Stimulated activated CD4-positive, alpha-beta T cell treated with anti-CD3 and anti-CD28 coated beads, Interleukin-4, amount 100 ng/mL, for 4 hours (primary cell): ENCODE measurements at places on chromosomes 1 and 21.

GRCh38 chr1:117659550-117660270 lies 53.9 kb downstream of the TENT5C start:
- no peak for DNase-seq

DNA sequence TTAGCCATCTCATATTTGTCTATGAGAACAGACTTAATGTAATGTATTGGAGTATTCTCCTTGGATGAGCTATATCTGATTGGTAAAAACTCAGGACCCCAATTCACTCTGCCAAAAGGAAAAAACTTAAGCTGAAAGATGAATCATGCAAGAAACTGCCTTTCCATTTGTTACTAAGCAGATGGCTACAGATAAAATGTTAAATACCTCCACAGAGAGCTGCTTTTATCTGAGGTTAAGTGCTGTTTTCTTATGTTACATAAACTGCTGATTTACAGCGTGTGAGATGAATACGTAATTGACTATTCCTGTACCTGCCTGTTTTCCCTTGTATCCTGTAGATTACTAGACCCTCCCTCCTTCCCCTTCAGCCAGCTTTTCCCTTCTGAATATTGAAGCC lies 49.3 kb downstream of the CLCA4 start:
- no peak for DNase-seq

DNA sequence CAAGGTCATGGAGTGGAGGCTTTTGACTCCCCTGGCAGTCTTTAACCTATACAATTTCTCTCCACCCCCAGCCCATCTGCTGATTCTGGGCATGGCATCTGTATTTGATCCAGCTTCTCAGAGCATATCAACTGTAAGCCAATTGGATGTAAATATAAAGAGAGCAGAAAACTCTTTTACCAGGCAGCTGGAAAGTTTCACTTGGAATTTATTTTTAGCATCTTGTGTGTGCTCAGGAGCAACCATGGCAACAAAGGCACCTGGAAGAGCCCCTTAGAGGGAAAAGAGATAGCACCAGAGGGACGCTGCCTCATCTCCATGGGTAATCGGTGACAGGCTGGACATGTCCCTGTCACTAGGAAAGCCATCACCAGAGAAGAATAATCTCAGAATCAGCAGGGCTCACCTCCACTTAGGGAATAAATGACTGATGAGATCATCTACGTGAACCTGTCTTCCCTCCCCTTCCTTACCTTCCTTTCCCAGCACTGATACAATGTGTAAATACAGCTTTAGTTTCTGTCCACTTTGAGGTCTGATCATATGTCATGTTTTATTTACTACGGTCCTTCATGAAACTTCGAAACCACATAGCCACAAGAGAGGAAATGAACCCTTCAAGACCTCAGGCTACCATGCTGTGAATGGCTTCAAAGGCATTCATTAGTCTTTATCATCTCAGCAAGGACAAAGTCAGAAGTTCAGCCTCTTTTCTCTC lies 25.3 kb upstream of the SIPA1L2 start:
- no peak for DNase-seq

- DNase-seq = no peak
These were observed 542.7 kb upstream of the ADGRL4 start for GRCh38 chr1:79549201-79549600.

GRCh38 chr1:184409011-184409410 lies 22.2 kb downstream of the C1orf21 start:
- DNase-seq = no peak

DNA sequence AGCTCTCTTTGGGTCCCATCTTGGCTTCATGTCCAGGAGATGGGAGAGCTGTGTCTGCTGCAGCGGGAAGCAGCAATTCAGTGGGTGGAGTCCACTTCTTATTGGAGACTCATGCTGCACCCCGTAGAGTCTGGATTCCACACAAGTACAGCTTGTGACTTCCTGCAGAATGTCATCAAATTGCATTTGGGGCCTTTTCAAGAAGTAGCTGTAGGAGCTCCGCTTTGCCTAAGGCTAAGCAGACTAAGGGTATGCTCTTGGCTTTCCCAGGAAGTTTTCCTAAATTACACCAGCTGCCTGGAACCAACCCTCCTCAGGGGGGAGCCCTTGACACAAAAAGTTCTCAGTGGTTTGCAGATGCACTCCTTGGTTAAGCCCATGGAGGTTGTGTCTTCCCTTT lies 5.7 kb upstream of the MOB3C start:
- no peak for DNase-seq

DNA sequence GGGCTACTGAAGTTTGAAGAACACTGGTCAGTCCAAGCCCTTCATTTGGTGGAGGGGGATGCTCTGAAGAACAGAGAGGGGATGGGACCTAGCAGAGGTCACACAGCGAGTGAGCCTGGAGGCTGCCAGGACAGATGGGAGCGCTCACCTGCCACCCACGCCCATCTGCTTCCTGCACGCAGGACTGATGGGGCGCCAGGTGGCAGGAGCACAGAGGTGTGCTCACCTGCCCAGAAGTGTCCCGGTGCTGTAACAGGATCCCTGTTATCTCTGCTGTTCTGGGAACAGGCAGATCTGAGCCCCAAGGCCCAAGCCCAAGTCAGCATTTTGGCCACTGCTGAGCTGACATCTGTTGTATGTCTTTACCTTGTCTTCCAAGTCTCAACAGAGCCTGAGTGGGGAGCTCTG lies 40.5 kb downstream of the EPHB2 start:
- DNase-seq = no peak

- no peak for DNase-seq
These were observed 90.5 kb downstream of the CDC42BPA start for GRCh38 chr1:227227761-227228160.
